Neural progenitor cell (in vitro differentiated cells): ENCODE measurements at places on chromosomes 1 and 21.

- DNase-seq: peak; percentile 31
Measured at GRCh38 chr1:191993549-191993948, 164.7 kb upstream of the RGS18 start.

GRCh38 chr1:234841710-234842231 is 231.8 kb upstream of the IRF2BP2 start:
- no peak for DNase-seq

DNA sequence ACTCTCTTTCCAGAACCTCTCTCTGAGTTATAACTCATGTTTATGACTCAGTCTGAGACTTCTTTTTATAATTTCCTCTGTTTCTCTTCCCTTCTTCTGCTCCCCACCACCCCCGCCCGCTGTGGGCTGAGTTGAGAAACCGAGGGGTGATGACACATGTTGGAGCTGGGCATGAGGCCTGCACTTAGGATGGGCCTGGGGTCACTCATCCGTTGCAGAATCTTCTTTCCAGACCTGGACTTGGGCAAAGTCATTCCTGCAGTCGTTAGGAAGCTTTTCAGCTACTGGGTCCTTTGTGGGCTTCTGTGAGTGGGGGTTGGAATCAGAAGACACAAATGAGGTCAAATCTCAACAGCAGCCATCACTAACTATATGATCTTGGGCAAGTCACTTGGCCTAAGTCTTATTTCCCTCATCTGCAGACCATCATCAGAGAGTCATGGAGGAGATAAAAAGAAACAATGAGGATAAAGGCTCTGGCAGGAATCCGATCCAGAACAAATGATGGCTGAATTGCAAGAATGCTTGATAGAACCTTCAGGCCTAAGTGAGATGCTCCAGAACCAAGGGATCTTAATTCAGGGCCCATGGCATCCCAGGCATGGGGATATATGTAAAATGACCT is 53.4 kb downstream of the RPS6KA1 start:
- no peak for DNase-seq

DNA sequence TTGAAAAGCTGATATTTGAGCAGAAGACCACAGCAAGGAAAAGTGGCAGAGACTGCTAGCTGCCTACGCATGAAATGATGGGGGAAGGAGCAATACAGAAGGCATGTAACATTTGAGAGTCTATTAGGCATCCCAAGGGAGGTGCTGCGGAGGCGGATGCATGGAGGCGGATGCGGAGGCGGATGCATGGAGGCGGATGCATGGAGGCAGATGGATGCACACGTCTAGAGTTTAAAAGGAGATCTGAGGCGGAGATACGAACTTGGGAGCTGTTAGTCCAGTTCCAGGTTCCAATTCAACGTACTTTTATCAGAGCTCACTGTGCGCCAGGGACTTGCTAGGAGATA is 744 bp upstream of the DDX20 start:
- peak; percentile 69 for DNase-seq

DNA sequence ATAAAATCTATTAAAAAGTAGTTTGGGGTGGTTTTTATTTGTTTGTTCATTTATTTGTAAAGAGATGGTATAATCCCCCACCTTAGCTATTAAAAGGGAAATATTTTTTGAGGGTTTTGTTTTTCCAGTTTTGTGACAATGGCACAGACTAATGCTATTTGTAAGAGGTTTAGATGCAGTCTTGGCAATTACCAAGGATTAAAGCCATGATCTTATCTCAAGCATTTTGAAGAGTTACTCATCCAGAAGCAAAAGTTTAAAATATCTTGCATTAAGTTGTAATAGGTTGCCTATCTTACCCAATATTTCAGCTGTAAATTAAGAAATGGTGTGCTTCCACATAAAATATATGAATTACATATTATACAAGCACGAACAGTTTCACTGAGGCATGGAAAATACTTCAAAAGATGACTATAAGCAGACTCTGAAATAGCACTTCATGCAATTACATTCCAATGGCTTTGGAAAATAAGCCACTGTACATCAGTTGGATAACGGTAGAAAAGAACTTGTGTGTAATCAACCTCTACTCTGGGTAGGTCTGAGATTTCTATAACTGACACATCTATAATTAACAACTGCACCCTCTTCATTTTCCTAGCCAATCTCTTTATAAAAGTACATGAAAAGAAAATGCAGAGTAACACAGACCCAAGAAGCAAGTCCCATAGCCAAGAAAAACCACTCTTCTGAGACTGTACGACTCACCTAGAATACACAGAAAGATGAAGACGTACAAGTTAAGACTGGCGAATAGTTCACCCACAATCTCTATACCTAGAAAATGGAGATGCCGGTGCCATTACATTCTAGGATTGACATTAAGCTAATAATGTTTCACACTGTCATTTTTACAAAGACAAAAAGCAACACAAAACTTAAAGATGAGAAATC is 95.2 kb downstream of the PTPN14 start:
- DNase-seq: no peak

DNA sequence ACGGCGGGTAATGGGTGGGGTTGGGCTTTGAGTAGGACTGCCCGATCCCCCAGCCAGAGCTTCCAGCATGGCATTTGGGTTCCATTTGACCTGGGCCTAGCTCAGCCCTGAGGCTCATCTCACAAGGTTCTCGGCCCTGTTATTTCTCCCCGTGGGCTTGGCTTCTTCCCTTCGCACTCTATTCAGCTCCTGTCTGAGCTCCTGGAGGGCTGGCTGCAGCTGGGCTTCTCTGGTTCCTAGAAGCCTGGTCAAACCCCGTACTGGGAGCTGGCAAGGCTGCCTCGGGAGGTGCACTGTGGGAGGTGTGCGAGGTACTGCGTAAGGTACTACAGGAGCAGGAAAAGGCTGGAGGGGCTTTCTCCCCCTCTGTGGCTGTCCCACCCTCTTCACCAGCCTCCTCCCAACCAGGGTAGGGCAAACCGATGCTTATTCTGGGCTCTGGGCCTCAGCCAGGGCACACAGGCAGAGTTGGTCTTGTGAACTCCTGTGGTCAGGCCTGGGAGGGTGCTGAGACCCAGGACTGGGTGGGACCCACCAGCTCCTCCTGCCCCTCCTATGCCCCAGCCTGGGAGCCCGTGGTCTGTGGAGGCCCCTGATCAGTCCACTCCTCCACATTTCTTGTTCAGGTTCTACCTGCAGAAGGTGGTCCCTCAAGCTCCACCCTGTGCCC is 814 bp downstream of the A3GALT2 start:
- no peak for DNase-seq

DNA sequence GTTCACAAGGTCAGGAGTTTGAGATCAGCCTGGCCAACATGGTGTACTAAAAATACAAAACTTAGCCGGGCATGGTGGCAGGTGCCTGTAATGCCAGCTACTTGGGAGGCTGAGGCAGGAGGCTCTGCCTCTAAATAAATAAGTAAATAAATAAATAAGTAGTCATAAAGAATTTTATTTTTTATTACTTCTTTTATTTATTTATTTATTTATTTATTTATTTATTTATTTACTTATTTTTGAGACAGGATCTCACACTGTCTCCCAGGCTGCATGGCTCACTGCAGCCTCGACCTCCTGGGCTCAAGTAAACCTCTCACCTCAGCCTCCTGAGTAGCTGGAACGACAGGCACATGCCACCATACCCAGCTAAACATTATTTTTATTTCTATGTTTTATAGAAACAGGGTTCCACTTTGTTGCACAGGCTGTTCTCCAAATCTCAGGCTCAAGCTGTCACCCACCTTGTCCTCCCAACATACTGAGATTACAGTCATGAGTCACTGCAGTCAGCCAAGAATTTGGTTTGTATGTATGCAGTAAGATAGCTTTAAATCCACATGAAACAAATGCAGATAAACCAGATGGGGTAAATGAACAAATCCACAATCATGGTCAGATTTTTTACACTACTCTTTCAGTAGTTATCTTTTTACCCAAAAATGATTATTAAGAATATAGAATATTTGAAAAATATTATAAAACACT is 523.3 kb upstream of the RGS18 start:
- DNase-seq: no peak

GRCh38 chr1:215543191-215543606 is 23.9 kb upstream of the KCTD3 start:
- DNase-seq: no peak

DNA sequence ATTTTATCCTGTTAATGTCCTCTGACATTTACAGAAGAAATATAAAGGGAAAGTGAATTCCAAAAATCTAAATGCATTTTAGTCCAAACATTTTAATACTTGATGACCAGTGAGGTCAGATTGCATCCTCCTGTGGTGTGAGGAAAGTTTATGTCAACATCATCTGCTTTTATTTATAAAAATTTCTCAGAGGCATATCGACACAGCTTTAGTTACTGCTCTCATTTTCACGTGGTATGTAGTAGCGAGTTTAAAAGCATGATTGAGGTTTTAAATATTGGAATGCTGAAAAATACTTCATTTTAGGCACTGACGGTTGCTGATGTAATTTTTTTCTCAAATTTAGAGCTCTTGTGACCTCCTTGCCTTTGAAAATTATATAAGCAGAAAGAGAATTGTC is 234.8 kb downstream of the HMCN1 start:
- no peak for DNase-seq

GRCh38 chr1:220483700-220484099 is 44.2 kb upstream of the MARK1 start:
- DNase-seq: no peak

DNA sequence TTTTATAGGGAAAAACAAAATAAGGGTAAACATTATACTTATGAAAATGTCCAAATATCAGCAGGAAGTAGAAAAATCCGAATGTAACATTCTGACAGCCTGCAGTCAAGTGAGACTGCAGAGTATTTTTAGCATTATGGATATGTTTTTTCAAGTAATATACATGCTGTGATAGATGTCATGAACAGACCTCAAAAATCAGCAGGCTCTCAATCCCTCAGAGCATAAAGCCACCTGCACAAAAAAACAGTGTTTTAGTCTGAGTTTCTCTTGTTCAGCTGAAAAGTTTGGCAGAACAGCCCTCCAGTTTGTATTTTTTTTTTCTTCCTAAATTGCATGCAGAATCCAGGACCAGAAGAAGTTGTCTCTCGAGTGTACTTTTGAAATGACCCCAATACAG is 219.1 kb upstream of the FMN2 start:
- no peak for DNase-seq

DNA sequence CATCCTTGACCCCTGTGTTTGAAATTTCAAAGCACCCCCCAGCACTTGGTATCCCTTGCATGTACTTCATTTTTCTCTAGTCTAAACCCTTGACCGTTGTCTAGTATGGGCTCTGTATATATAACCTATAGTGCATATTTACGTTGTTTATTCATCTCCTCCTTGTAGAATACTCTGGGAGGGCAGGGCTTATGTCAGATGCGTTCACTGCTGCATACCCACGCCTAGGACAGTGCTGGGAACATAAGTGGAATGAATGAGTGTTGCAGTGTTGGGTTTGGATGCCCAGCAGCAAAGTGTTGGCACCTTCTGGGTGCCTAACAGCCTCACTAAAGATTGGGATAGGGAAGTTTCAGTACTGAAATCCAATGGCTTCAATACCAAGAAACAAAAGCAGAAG is 17.6 kb upstream of the BLACAT1 start:
- no peak for DNase-seq

GRCh38 chr1:201108614-201109013 is 3.6 kb downstream of the CACNA1S start:
- peak; percentile 67 for DNase-seq

- DNase-seq: no peak
Measured at GRCh38 chr1:220325306-220325995, 53.2 kb upstream of the RAB3GAP2 start.
